Stimulated activated CD4-positive, alpha-beta T cell treated with anti-CD3 and anti-CD28 coated beads, Interleukin-15, amount 100 ng/mL, for 1 hour (primary cell): ENCODE measurements at places on chromosomes 3 and 15.

DNA sequence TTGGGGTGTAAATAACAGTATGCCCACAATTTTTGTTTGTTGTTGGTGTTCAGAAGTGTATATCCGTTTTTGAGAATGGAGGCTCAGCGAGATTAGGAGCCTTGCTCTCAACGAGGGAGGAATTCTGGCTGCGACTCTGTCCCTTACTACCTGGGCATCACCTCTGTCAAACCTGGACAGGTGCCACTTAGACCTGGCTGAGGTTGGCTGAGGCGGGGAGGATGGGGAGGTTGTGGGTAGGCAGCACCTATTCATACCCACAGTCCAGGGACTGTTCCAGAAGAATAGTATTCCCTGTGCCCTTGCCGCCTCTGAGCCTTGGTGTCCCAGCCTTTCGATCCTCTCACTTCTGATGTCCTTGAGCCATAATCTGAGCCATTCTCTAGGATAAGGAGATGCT, 99.9 kb downstream of the LINGO1 start:
- DNase-seq = no peak

GRCh38 chr15:47705281-47705997, 11.9 kb upstream of the SEMA6D start:
- DNase-seq = no peak

- no peak for DNase-seq
Observed at GRCh38 chr15:41892621-41893421, 1.0 kb downstream of the SPTBN5 start.

DNA sequence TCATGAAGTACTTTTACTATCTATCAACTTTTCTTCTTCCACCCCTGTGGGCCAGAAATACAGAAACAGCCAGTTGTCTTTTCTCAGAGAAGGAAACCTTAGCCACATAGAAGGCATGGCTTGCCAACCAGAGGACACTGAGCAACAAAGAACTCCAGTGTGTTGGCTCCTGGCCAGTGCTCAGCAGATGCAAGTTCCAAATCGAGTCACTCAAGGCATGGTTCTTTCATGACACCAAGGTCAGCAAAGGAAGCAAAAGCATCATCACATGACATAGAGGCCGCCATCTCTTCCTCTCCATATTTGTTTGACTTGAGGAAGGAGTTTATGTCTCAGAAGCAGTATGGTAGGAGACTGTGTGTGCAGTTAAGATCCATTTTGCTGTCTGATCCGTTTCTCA, 92.2 kb downstream of the MYLK start:
- no peak for DNase-seq

- DNase-seq = no peak
Observed at GRCh38 chr3:134665243-134665642, 14.4 kb upstream of the KY start.

DNA sequence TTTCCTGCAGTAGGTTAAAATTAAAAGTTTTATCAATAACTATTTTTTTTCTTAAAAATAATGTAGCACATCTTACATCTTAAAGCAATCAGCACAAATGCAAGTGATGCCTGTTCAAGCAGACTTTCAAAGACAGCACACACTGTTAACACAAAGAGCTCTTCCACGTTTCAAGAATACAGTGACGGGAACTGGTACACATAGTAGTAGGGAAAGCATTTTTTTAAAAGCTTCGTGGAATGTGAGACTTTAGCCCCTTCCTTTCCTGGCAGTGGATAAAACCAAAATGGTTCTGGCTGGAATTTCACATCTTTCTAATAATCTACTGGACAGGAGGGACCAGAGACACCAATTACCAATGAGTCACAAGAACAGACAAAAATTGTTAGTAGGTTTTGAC, 33.5 kb upstream of the SLC2A2 start:
- no peak for DNase-seq

DNA sequence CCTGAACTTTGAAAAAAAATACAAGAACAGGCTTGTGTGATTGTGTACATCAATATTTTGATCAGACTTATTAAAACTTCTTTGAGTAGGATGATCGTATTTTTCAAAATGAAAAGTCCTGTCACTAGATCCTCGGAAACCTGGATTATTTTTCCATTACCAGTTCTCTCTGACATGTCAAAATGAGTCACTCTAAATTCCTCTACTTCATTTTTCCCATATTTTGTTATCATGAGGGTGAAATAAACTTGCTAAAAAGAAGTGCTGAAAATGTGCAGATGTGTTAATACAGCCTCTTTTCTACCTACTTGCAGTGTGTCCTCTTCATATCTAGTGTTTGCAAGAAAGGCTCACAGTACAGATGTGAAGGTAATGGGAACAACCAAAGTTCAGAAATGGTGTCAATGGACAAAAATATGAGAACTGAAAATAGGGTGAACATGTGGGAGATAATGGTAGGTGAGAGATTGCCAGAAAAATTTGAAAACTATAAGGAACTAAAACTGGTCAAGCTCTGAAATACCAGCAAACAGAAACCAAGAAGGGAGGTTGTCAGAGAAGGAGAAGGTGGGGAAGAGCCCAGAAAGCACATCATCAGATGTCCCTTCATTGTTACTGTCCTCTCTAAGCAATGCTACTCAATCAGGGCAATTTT, 108.2 kb downstream of the EOMES start:
- no peak for DNase-seq

GRCh38 chr3:127171721-127172120, 21.2 kb upstream of the PRR23E start:
- no peak for DNase-seq

GRCh38 chr3:26428992-26429391, 193.6 kb upstream of the LRRC3B start:
- DNase-seq = no peak

DNA sequence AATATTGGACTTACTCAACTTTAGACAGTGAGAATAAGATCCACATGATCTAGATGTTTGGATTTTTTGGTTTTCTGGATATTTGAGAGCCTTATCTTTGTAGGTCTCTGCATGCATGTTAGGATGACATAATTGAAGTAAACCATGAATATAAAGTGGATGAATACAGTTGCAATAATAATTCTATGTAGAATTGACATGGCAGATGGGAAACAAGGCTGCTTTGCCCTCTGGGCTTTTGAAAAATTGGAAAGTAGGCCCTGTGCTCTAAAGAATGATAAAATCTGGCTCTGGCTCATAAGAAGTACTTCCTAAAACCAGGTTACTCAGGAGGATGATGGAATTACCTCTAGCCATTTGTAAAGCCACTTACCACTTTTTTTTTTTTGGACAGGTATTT, 86.9 kb downstream of the ZNF609 start:
- no peak for DNase-seq

DNA sequence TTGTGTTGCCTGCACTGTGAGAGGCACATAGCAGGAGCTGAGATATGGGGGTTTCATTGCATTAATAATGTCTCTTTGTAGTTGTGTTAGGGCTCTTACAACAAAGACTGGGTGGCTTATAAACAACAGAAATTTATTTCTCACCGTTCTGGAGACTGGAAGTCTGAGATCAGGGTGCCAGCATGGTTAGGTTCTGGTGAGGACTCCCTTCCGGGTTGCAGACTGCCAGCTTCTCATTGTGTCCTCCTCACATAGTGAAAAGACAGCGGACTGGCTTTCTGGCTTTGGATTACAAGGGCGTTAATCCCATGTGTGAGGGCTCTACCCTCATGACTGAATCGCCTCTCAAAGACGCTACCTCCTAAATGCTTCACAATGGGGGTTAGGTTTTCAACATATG, 20.6 kb downstream of the TMEM108 start:
- no peak for DNase-seq

- no peak for DNase-seq
Observed at GRCh38 chr3:13348661-13349396, 71.3 kb downstream of the NUP210 start.

DNA sequence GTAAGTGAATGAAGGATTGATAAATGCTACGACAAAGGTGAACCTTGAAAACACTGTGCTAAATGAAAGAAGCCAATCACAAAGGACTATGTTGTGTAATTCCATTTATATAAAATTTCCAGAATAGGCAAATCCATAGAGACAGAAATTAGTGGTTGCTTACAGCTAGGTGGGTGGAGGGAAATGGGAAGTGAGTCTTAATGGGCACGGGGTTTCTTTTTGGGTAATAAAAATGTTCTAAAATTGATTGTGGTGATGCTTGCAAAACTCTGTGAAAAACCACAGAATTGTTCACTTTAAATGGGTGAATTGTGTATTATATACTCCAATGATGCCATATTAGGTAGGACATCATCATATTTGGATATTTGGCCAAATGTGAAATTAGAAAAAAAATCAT, 20.9 kb upstream of the TEX9 start:
- no peak for DNase-seq

DNA sequence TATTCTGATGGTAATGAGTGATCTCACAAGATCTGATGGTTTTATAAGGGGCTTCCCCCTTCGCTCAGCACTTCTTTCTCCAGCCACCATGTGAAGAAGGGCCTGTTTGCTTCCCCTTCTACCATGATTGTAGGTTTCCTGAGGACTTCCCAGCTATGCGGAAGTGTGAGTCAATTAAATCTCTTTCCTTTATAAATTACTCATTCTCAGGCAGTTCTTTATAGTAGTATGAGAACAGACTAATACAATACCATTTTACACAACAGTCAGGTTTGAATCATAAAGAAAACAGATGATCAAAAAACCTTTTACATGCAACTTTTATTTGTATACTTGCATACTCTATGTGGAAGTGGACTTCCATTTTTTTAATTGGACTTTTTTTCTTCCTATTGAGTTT, 46.7 kb upstream of the CBLB start:
- no peak for DNase-seq

- DNase-seq = no peak
Observed at GRCh38 chr3:40858364-40859115, 333.8 kb downstream of the ZNF621 start.

DNA sequence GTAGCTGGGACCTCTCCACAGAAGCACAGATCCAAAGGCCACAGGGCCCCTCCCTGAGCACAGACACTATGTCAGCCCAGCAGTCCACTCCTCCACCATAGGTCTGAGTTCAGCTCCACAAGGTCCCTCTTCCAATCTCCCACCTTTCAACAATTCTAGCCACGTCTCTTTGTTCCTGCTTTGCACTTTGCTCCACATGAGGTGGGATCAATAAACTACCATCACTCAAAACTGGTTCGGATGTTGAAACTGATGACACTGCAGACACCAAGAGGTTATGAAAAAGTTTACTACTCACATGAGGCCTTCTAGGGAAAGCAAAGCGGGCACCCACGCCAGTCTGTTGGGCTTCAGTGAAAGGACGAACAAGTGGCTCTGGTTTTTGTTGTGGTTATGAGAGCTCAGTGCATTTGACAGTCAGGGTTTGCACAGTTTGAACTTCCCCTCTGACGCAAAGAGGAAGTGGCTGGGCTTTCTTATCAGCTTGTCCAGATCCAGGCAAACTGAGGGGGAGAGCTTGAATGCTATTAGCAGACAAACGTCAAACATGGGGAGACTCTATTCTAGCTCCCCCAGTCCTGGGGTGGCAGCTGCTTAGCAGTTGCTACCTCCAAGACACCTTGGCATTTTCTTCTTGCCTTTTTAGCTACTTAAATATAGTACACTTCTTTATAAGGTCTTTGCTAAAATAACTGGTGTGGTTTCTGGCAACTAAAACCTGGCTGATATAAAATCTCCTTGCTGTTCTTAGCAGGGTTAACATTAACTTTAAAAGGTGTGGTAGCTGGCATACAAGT, 37.8 kb downstream of the ZNF445 start:
- DNase-seq = peak; percentile 13

GRCh38 chr3:78845605-78846004, 922.2 kb downstream of the ROBO1 start:
- DNase-seq = no peak

DNA sequence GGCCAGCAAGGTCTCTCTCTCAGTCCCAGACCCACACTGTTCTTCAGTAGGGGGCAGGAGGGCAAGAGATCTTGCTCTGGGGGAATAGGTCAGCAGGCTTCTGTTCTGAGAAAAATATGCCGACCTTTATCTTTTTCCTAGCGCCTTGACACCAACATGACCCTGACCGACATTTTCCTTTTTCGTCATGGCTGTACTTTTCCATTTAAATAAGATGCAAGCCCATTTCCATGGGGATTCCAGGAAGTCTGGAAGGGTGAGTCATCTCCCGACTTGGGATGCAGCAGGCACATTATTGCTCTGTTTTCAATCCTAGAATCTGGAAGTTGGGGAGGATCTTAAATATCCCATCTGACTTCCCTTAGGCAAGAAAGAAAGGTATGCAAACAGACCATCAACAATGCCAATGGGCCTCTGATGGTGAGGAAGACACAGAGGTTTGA, 261.5 kb upstream of the LRTM1 start:
- no peak for DNase-seq

GRCh38 chr3:71185733-71186455, 397.6 kb downstream of the FOXP1 start:
- no peak for DNase-seq

DNA sequence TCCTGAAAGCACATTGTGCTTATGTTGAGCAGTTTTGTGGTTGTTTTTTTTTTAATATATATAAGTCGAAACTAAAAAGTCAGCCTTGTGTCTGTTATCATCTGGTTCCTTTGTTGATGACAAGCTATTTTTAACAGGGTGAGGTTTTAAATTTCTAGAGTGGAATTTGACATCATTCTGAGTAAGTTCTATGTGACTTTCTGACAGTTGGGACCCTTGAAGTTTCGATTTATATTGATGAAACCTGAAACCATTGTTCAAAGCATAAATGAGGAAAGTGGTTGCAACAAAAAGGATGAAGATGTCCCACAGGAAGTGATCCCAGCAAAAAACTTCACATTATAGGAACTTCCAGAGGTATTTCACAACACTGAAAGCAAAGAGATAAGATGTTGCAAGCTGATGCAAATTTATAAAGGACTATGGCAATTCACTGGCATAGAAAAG, 94.0 kb downstream of the CYP19A1 start:
- no peak for DNase-seq

DNA sequence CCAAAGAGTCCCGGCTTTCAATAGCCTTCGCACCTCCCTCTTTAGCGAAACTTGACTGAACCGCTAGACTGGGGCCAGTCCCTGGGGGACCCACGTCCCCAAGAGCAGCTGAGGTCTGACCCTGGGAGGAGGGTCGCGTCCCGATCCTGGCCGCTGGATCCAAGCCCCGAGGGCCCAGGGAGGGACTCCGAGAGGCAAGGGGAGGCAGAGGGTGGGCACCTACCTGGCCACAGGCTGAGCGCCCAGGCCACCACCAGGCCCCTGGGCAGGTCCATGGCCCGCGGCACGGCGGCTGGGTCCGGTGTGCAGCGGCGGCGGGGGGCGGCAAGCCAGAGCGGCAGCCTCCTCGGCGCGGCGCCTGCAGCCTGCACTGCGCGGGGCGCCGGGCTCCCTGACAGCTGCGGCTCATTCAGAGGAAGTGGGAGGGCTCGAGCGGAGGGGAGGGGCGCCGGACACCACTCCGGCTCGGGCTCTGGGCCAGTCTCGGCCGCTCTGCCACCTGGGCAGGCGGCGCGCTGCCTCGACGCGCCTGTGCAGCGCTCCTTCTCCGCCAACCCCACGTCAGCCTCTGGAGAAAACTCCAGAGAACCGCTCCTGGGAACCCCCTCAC, at the start of gene ITGA11:
Gene ITGA11, minus strand, starts transcription at position 372 of the 610 bp plus-strand sequence. Its CDS starts 97 bp downstream, at position 275.
- no peak for DNase-seq

DNA sequence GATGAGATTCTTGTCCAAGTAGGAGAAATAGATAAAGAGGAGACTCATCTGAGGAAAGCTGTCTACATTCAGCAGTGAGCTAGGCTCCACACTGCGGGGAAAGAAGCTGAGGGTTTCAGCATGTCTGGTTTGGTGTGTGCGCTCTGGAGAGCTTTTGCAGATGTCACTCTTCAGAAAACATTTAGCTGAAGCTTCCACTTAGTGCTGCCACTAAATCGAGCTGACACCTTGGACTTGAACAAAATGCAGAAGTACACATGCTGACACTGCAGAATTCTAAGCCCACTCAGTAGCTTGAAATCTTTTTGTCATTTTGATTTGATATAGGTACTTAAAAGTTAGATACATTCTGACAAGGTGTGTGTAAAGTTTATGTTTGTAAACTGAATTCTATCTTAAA, 32.3 kb upstream of the CRTC3 start:
- DNase-seq = no peak
